ENCODE measurements at places on chromosomes 5 and 9.

GRCh38 chr5:117425163-117425562 is 850.5 kb upstream of the SEMA6A start:
- no peak for DNase-seq

DNA sequence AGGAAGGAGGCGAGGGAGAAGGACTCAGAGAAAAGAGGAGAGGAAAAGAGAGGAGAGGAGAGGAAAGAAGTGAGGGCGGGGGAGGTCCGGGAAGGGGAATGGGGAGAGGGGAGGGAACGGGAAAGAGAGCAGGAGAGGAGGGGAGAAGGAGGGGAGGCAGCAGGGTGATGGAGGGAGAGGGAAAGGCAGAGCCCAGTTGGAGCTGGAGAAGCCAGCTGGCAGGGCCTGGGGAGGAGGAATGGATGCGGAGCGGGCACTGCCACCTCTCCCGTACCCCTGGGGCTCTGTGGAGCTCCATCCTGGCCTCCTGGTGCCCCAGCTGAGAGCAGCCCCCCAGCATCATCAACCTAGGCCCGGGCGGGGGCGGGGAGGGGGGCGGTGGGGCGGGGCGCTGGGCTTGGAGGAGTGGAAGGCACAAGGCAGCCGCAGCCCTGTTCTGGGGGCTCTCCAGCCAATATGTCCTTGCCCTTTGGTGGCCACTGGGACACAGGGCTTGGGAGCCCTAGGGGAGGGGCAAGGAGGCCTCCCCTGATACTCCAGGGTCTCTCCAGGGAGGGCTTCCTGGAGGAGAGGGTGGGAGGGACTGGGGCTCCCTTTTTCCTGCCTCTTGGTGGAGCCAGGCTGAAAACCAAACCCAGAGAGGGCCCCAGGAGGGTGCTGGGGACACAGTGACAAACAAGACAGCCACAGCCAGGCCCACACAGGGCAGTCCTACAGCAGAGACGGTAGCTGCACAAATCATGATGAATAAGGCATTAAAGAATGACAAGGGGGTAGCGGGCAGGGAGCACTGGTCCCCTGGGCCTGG is 123.7 kb downstream of the C9orf50 start:
- DNase-seq, result peak; percentile 94

DNA sequence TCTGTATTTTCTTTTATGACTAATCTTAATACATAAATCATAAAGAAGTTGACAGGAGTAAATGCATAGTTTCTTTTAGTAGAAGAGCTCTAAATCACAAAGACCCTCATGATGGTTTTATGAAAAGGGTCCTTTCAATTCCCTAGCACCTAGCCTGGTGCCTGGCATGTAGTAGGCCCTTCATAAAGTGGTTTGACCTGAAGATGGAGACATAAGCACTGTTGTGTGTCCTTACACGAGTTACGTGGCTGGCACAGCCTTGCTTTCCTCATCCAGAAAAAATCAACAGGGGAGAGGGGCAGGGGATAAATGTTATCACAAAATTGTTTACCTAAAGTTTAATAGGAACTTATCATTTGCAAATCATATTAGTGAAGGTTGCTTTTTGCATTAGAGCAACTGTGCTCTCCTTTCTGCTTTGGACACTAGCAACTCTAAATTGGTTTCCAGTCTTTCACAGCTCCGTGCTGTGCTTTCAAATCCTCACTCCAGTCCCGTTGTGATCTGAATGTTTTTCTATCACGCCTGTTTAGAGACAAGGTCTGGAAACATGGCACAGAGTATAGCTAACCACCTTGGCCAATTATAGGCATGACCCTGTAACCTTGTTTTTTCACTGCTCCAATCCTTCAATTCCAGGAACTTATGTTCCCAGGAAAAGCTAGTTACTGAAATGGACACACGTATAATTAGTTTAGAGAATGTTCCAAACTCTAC is 55.7 kb downstream of the ARL15 start:
- no peak for DNase-seq

DNA sequence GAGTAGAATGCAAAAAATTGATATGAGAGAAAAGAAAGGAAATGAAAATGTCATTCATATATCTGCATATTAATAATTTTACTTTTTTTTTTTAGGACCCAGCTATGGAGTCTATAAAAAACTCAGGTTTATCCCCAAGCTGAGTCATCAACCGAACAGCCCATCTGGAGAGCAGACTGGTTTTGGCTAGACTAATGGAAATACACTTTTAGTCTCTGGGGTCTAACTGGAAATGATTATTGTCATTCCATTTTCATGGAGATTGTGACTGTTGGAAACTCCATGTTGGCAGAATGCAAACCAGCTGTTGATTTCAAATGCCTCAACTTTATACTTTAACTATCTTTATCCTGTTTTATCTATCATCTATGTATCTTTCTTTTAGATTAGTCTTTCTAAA is 28.7 kb downstream of the ANXA1 start:
- no peak for DNase-seq

Data from posterior cingulate gyrus (tissue), 11 donors.